ENCODE measurements at places on chromosomes 5 and 9.

- no peak for DNase-seq
Measured at GRCh38 chr5:38099205-38100168, 158.9 kb upstream of the EGFLAM start.

GRCh38 chr5:148414833-148415232 lies 31.1 kb downstream of the FBXO38 start:
- no peak for DNase-seq

- no peak for DNase-seq
Measured at GRCh38 chr5:1497242-1497777, 26.4 kb downstream of the LPCAT1 start.

DNA sequence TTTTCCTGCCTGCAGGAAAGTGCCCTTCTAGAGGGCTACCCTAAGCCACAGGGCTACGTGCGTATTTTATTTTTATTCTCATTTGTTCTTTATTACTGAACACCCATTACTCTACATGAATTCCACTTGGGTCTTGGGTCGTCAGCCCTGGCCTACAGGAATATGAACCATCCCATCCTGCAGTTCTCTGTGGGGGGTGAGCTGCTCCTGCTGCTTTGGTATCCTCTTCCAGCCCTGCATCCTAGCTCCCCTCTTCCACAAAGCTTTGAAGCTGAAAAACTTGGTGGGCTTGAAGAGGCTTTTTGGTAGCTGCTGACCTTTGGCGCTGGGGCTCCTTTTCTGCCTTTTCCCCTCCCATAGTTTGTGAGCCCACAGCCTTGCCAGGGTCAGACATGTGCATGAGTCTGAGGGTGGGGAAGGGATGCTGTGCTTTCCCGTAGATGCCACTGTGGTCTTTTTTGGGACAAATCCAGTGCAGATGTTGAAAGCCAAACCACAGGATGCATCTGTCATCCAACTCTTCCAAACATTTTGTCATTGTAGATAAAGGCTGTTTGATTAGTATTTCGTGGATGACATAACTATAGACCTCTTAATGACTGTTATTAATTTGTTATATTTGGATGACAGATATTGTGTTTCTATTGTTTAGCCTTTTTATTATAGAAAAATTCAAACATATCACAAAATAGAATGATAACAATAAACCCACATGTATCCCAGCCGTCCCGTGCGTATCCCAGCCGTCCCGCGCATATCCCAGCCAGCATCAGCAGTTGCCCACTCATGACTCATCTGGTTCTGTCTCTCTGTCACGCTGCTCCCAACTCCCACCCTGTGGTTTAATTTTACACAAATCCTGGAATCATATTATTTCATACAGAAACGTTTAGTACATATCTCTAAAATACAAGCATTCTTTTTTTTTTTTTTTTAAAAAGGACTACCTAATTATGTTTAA lies 43.9 kb downstream of the SLC46A2 start:
- DNase-seq: peak; percentile 29

Measured in fibroblast of skin of left quadriceps (primary cell).